ENCODE measurements at places on chromosomes 12 and 14. TPM values are rescaled to one million over a fixed set of nuclear protein-coding genes. Genes with fewer than 3 reads are reported as not detected.

DNA sequence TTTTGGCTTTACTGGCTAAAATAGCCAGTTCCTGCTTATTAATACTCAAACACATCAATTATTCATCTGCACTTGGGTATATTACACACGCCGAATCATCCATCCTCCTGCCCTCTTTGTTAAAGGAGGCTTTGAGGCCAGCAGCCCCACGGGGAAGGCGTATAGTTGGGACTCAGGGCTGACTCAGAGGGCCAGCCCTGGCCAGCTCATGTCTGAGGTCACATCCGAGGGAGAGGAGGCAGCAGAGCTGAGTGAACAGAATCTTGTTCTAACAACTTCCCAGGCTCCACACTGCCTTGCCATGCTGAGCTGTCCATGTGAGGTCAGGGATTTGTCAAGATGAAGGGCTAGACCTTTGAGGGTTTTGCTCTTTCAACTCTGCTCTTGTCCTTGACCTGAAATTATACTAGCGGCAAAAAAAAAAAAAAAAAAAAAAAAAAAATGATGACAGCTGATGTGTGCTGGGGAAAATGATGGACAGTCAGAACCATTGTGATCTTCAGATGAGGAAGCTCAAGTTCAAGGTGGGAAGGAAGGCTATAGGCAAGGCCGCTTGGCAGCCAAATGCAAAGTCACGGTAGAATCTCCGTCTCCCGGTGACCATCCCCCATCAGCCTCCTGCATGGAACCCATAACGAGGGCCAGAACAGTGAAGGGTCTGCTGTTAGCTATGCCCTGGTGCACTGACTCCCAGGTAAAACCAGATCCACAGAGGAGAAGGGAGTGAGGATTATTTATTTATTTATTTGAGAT lies 12.5 kb upstream of the MARK3 start:
- H3K36me3 ChIP-seq, result no peaks in the 10 kb centered on the region
- H3K27ac ChIP-seq, result no peak overlapping the region
- H3K27me3 ChIP-seq, result no peaks in the 10 kb centered on the region
- no peak overlapping the region for H3K4me3 ChIP-seq

The TMPRSS12 gene
- total RNA-seq, result not detected

- H3K4me3 ChIP-seq, result no peak overlapping the region
- no peak overlapping the region for H3K27ac ChIP-seq
- H3K4me1 ChIP-seq, result no peaks in the 10 kb centered on the region
- H3K27me3 ChIP-seq, result no peaks in the 10 kb centered on the region
Measured at GRCh38 chr14:22569106-22569736, 19.8 kb downstream of the DAD1 start.

- H3K27me3 ChIP-seq, result no peaks in the 10 kb centered on the region
- no peak overlapping the region for H3K4me3 ChIP-seq
- H3K4me1 ChIP-seq, result no peaks in the 10 kb centered on the region
- H3K36me3 ChIP-seq, result no peaks in the 10 kb centered on the region
- H3K27ac ChIP-seq, result no peak overlapping the region
- DNase-seq, result no peak
Measured at GRCh38 chr14:21802441-21802840, 128.8 kb upstream of the OR4E1 start.

DNA sequence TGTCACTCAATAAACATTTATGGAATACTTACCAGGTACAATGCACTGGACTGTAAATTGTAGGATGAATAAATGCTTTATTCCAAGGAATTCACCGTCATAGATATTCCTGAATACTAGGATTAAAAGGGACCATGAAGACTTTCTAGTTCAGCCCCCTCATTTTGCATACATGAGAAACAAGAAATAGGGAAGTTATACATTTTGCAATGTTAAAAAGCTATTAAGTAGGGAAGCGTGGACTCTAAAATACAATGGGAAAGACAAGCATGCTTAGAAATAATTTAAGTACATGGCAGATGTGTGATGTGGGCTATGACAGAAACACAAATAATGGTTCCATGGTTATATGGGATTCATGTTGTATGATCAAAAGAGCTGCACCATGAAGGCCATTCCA lies 89.4 kb upstream of the SYT10 start:
- H3K36me3 ChIP-seq, result no peaks in the 10 kb centered on the region
- H3K27ac ChIP-seq, result no peak overlapping the region
- no peak for DNase-seq
- no peak overlapping the region for H3K4me3 ChIP-seq

DNA sequence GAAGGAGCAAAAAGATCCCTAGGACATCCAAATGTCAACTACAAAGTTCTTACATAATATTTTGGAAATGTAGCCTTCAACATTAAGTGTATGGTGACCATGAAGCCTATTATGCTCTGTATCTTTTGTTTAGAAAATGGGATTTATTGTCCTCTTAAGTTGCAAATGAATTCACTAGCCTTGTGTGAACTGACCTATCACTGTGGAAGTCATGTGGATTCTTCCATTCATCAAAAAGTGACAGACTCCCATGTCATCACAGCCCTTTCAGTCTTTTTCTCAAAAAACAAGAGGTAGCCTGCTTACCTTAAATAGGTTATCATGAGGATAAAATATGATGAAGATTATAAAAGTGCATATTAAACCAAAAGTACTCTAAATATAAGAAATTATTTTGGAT lies 179.9 kb downstream of the GRIP1 start:
- no peak overlapping the region for H3K27ac ChIP-seq
- no peak for DNase-seq
- no peak overlapping the region for H3K4me3 ChIP-seq
- no peaks in the 10 kb centered on the region for H3K36me3 ChIP-seq
- H3K27me3 ChIP-seq, result no peaks in the 10 kb centered on the region

GRCh38 chr12:82963956-82964355 lies 277.2 kb downstream of the TMTC2 start:
- no peak for DNase-seq
- H3K4me3 ChIP-seq, result no peak overlapping the region
- no peak overlapping the region for H3K27ac ChIP-seq
- no peaks in the 10 kb centered on the region for H3K4me1 ChIP-seq
- H3K36me3 ChIP-seq, result no peaks in the 10 kb centered on the region
- no peaks in the 10 kb centered on the region for H3K27me3 ChIP-seq

DNA sequence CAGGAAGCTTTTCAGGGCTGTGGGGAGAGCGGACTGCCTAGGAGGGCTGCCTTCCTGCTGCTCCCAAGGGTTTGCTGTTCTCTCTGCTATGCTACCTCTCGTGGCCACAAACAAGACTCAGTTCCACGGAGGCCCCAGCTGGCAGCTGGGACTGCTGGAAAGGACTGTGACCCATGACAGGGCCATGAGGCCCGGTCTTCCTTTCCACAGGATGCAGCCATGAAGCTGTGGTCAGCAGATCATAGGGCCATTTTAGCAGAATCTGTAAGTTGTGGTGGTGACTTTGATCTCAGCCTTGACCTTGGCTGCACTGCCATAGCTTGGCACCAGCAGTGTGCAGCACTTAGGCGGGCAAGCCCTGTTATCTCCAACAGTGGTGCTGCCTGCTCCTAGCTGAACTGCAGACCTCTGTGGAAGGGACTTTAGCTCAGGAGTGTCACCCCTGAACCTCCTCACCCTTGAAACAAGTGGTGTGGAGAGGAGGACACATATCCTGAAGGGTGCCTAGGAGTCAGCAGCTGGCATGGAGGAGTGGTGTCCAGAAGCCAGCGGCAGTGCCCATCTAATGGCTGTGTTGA lies 12.3 kb downstream of the KRT80 start:
- H3K27me3 ChIP-seq, result no peaks in the 10 kb centered on the region
- no peaks in the 10 kb centered on the region for H3K36me3 ChIP-seq
- H3K4me3 ChIP-seq, result no peak overlapping the region

DNA sequence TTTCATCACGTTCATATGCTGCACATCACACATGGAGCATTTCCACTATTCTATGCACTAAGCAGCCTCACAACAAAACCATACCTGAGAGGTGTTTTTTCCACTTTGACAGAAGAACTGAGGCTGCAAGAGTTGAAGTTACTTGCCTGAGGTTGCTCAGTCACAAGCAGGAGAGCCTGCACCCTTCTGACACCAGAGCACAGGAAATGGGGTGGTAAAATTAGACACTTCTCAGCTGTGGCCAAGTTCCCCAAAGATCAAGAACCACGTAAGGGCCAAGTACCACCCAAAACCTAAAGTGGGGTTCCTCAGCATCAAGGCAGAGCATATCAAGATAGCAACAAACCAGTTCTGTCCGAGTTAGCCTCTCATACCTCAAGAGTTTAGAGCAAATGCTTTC lies 185.8 kb downstream of the CAPZA3 start:
- no peaks in the 10 kb centered on the region for H3K27me3 ChIP-seq
- H3K4me3 ChIP-seq, result no peak overlapping the region
- no peaks in the 10 kb centered on the region for H3K36me3 ChIP-seq
- H3K4me1 ChIP-seq, result no peaks in the 10 kb centered on the region
- H3K27ac ChIP-seq, result no peak overlapping the region
- no peak for DNase-seq

Measured in thoracic aorta (tissue), 2 donors.